ENCODE measurements at places on chromosomes 7 and 10. TPM values are rescaled to one million over a fixed set of nuclear protein-coding genes. Genes with fewer than 3 reads are reported as not detected.

The FOXP2 gene
- 0.24 TPM for total RNA-seq

The AOAH gene
- total RNA-seq: not detected

The ANKRD30A gene
- not detected for total RNA-seq

The MCM10 gene
- 30.7 TPM for total RNA-seq

The HMX2 gene
- 2.6 TPM for total RNA-seq

DNA sequence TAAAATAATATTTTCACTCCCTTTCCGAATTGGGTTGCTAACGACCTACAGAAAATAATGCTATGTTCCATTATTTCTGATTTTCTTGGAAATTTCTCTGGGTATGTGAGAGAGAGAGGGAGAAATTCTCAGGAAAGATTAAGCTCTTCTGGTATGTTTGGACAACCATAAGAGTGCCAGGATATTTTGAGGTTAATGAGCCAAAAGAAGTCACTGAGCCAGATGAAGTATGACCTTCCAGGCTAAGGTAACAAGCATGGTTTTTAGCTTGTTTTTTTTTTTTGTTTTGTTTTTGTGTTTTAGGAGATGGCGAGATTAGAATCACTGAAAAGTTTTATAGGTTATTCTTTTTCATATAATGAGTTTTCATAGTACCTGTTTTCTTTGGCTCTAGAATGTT is 171.0 kb upstream of the FOXP2 start:
- no peak for DNase-seq

DNA sequence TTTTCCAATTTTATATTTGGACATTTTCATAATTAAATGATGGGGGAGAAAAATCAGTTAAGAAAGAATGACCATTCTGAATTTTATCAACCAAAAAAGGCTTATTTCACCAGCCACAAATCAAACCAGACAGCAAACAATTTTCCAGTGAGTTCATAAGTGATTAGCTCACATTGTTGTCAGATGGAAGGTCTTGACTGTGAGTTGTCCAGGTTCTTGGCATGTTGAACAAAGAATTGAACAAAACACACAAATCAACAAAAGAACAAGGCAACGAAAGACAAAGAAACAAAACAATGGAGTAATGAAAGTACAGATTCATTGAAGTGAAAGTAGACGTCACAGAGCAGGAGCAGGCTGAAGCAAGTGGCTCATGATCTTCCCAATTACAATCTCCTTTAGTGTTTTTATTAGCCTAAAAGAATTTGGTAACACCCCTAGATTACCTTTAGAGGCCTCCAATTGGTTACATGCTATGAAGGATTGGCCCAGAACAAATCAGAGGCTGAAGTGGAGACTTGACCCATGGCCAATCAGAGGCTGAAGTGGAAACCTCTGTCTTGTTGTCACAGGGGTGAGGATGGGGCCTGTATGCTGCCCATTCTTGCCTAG is 248.7 kb downstream of the NEBL start:
- no peak for DNase-seq

DNA sequence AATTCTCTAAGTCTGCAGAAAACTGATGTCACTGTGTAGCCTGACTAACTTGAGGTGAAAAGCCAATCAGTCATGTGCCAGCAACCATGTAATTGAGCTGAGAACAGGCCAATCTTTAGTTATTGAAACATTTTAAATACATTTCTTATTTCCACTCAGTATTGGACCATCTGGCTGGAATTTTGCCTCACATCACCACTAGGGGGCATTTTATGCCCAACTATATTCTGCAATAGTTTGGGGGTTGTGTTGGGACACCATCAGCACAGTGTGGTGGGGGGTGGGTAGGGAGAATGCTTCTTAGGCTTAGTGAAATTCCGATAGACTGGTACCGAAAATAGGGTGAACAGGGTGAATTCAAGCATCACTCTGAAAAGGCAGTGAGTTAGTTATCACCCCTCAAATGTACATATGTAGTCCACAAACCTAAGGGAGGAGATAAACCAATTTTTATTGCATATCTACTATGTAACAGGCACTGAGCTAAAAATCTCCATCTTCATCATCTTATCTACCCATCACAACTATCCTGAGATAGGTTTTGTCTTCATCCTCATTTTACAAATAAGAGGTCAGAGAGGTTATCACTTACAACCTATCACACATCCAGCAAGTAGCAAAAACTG is 17.8 kb downstream of the NPSR1 start:
- peak; percentile 75 for DNase-seq

- no peak for DNase-seq
These were observed 974 bp downstream of the KIF11 start for GRCh38 chr10:92593619-92594588.

DNA sequence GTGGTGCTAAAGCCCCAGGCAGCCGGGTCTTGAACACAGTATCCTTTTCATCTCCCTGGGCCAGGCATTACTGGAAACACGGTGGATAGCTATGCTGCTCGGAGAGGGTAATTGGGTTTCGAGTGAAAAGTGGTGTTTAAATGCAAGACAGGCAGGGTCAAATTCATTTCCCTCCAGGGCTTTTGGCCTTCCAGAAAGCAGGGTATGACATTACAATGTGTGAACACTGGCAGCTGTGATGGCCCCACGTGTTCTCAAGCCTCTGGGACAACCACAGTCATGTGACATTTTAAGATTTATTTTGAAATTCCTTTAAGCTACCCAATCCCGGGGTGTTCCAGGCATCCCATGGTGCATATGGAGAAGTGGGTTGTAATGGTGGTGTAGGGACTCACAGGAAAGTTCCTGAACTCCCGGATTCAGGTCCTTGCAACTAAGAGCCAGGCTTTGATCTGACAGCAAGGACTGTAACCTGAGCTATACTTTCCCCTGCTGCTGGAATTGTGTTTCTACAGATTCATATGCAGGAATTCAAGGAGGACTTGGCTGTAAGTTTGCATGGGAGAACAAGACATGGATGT is 46.8 kb downstream of the INSYN2A start:
- DNase-seq: peak; percentile 78

DNA sequence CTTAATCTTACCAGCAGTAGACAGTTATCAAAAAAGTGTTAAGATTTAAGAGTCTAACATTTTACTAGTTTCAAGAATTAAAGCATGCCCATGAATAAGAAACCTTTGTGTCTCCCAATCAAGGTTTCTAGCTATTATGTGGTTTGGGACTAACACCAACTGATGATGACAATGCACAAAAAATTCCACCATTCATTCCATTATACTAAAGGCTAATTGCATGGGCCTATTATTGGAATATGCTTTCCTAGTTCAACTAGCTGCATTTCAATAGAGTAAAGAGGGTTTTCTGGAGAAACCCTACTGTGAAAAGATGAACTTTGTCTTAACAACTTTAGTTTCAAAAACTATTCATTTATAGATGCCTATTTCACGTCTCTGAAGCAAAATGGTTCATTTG is 44.6 kb downstream of the UBE2H start:
- DNase-seq: no peak

- DNase-seq: peak; percentile 81
These were observed 41.7 kb downstream of the ARL4A start for GRCh38 chr7:12729112-12729511.

GRCh38 chr7:41637049-41637448 is 65.8 kb downstream of the INHBA start:
- no peak for DNase-seq

DNA sequence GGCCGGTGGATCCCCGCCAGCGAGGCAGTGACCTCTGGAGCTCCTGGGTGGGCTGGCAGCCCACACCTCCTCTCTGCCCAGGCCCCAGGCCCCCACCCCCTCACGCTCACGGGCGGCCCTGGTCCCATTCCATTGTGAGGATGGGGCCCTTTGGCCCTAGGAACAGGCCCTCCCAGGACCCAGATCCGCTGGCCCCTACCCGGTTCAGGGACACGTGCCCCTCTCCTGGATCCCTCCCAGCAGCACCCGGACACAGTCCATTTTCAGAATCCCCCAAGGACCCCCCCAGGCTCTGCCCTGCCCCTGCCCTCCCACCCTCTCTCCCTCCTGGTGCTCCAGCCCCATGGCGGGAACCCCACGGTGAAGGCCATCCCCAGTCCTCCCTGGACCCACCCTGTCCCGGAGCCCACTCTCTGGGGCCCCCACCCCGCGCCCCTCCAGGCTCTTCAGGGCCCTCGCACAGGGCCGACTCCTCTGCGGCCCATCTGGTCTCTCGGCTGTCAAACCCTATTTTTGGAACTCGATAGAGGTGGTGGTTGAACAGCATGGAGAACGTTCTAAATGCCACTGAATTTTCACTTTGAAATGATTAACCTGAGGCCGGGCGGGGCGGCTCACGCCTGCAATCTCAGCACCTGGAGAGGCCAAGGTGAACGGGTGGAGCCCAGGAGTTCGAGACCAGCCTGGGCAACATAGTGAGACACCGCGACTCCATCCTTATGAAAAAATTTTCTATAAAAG is 8.1 kb downstream of the ADAP1 start:
- no peak for DNase-seq

DNA sequence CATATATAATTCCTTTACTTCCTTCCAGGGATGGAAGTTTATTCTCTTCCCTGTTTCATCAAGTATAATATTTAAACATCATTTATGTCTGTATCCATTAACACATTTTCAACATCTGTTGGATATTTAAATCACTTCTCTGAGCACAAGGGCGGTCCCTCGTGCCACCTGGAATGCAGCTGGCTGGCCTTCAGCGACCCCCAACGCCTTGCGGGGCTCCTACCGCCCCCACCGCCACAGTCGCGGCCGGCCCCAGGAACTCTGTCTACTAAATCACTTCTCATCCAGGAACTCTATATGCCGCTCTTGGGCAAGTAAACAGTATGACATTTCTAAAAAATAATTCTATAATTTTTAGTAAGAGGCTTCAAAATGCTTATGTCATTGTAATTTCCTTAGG is 221.1 kb upstream of the PTN start:
- DNase-seq: peak; percentile 73

DNA sequence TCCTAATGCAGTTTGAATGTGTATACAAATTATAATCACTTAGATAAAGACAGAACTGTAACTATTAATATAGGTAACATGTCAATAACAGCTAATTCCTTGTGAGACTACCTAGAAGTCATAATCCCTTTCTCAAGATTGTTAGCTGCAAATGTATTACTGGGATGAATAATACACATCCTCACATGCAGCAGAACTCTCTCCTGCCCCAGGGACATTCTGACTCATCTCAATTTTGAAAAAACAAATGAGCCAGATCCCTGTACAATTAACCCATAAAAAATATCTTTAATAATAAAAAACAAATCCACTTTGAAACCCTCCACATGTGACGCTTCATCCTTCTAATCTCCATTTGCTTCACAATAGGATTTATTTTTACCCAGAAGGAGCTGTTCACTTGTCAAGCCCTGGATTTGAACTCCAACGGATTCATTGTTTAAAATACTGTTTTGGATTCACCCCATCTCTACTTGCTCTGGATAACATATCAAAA is 428.4 kb upstream of the TEX47 start:
- no peak for DNase-seq

DNA sequence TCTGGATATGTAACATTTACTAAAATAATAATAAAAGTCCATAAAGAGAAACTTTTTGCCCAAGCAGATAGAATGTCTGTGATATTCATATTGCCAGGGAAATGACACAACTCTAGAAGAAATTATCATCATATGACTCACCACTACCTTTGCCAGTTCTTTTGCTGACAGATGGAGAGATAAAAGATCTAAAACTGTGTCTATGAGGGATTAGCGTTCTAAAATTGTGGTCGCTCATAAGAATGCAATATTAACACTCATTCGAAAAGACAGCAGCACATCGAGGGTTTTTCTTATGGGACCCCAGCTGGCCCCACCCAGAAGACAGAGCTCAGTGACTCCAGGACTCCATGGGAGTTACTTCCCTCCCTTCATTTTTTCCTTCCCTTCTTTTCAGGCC is 16.6 kb upstream of the LANCL2 start:
- DNase-seq: no peak

DNA sequence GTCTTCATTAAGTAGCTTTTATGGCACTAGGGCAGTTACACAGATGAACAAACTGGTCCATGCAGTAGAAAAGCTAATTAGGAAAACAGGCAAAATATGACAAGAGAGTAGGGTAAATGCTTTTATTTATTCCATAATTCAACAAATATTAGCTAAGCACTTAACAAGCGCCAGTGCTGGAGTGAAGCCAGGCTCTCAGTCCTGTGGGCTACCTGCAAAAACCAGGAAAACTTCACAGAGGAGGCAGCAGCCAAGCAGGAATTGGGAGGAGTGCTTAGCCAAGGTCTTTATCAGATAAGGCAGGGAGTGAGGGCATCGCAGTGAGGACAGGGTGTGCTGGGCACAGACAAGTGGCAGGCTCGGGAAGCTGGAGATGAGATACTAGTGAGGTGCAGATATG is 4.9 kb upstream of the KAT6B start:
- DNase-seq: no peak

DNA sequence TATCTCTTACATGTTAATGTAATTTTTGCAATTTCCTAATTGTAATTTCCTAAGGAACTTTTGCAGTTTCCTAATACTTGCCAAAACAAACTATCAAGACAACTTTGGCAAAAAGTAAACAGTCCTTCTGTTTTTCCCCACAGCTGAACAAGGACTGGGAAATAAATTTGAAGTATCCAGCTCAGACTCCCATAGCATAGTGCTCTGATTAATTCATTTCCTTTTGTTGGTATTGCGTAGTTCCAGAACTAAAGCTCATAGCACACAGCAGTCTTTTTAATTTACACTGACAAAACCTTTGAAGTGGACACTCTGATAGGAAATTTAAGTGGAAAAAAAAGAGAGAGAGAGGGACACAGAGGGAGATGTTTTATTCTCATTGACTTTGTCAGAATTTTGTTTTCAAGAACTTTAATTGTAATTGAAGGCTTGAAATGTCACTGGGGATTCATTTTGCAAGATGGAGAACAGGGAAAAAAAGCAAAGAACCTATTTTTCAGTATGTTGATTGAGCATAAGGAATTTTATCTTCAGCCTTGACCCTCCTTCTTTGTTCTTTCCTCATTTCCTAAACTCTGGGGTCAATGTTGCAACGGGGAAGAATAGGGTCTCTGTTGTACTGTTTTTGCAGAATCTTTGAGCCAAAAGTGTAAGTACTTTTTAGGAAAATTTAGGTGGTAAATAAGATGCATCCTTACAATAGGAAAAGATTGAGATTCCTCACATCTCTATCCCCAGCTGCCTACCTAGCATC is 232.2 kb upstream of the NPSR1 start:
- DNase-seq: no peak

GRCh38 chr10:44992070-44992731 is 8.5 kb upstream of the ZNF22 start:
- DNase-seq: no peak

DNA sequence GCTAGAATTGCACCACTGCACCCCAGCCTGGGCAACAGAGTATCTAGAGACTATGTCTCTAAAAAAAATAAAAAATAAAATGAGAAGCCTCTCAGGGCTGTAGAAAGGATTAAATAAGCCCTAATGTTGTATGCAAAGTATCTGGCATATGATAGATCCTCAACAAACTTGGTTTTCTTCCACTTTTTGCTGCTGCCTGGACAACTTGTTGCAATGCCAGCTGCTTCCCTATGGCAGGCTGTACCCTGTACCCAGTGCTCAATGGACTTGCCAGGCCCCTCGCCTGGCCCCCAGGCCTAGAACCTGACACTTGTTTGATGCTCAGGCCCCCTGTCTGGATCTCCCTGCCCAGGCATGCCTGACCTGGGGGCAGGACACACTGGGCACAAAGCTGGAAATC is 28.5 kb upstream of the CDH23 start:
- no peak for DNase-seq

All from GM23338 (cell line).